ENCODE measurements at places on chromosomes 3 and 15.

DNA sequence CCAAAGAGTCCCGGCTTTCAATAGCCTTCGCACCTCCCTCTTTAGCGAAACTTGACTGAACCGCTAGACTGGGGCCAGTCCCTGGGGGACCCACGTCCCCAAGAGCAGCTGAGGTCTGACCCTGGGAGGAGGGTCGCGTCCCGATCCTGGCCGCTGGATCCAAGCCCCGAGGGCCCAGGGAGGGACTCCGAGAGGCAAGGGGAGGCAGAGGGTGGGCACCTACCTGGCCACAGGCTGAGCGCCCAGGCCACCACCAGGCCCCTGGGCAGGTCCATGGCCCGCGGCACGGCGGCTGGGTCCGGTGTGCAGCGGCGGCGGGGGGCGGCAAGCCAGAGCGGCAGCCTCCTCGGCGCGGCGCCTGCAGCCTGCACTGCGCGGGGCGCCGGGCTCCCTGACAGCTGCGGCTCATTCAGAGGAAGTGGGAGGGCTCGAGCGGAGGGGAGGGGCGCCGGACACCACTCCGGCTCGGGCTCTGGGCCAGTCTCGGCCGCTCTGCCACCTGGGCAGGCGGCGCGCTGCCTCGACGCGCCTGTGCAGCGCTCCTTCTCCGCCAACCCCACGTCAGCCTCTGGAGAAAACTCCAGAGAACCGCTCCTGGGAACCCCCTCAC is at the start of gene ITGA11:
Gene ITGA11 (minus strand): TSS at position 372 of the 610 bp plus-strand sequence. CDS start 97 bp downstream, at position 275.
- peak; percentile 79 for DNase-seq

- no peak for DNase-seq
These were observed 41.0 kb upstream of the CMSS1 start for GRCh38 chr3:99776516-99777209.

DNA sequence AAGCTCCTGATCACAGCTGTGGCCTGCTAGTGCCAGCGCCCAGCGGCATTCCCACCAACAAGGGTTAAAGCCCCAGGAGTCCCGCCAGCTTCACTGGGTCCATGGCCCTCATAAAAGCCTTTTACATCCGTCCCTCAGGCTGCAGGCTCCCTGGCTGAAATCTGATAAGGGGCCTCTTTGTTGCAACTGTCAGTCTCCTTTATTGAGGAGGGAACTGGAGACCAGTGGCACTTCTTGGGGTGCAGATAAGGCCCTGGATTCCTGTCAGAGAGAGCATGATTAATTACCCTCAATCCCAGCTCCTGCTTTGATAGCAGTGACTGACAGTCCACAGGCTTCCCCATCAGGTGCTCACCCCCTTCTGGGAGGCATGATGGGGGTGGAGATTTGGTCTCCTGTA is 30.9 kb upstream of the CLK3 start:
- no peak for DNase-seq

GRCh38 chr3:45123030-45123429 is 23.1 kb downstream of the CDCP1 start:
- no peak for DNase-seq

DNA sequence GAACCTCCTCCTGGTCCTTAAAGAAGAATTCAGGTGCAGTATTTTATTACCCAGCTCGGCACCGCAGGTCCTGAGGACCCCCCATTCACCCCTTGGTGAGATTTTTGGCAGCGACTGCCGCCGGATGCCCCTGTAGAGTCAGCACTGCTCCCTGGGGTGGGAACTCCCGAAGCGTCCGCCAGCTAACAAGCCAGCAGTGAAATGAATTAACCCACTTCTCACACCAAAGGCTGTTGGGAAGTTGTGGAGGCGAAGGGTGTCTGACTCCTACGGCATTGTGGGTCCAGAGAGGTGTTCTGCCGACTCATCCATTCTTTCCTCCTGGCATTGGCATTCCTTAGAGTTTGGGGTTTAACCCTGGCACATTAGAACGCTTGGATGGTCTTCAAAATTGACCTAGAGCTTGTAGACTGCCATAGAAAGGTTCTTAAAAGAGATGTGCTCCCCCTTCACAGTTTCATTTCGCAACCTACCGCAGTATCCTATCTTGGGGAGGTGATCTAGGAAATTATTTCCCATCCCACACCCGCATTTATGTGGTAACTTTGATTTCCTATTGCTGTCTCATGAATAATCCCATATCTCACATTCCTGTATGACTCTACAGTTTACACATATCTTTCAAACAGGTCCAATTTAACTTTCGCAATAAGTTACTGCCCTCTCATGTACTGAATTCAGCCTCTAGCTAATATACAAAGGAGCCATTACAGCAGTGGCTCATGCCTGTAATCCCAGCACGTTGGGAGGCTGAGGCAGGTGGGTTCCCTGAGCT is 879 bp upstream of the EIF5A2 start:
- DNase-seq: no peak

GRCh38 chr15:92822216-92823144 is 77.6 kb upstream of the CHD2 start:
- DNase-seq: no peak

GRCh38 chr3:119181765-119182164 is 8.4 kb downstream of the UPK1B start:
- DNase-seq: no peak

DNA sequence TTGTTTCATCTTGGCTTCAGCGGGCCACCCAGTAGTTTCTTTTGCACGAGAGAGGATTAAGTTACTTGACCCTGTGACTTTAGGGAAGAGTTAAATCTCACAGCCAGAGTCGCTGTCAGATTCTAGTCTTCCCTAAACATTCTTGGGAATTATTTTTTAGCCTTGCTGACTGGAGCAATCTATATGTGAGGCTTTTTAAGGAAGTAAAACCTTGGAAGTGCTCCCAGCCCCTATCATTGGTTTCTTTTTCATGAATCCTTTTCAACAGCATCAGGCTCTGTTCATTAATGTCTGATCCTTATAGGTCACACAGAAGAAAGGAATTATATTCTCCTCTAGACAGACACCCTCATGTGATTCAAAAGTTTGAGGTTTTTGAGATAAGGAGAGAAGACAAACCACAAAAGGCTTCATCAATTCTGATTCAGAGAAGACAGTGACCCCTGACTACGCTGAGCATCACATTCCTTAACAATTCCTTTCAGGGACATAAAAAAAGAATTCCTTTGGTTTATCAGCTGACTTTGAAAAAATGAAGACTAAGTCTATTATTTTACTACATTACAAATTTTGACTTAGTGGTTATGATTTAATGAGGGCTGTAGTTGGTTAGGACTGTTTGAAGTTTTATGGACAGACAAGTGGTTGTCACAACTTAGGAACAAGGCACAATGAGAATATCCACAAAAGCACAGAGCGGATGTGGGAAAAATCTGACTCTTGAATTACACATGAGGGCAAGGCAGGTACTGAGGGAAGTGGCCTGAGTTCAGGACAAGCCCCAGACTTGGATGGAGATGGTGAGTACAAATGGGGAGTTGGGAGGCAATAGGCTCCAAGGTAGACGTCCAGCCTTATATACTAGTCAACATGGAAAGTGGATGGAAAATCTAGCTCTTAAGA is 171.1 kb upstream of the STT3B start:
- DNase-seq: no peak

DNA sequence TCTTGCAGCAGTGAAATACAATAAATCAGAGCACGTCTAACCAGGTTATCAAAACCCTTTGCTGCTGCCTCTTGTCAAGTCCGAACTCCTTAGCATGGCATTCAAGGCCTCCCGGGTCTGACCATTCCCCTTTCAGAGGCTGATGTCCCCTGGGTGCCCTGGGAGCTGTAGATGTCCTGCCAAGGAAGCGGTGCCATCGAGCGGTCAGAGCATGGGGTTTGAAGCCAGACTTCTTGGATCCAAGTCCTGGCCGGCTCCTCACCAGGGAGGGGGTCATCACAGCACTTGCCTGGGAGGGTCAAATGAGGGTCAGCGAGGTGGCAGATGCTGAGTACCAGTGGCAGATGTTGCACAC is 496 bp downstream of the TF start:
- no peak for DNase-seq

- no peak for DNase-seq
These were observed 37.1 kb downstream of the RAB11A start for GRCh38 chr15:65906396-65906795.

- DNase-seq: peak; percentile 60
These were observed 12.2 kb downstream of the ALG1L2 start for GRCh38 chr3:130093741-130094391.

- no peak for DNase-seq
These were observed 539.5 kb downstream of the NAALADL2 start for GRCh38 chr3:175398676-175399075.

- no peak for DNase-seq
These were observed 253.6 kb upstream of the PEX5L start for GRCh38 chr3:180290300-180290699.

- DNase-seq: no peak
These were observed 2.3 kb upstream of the COL6A6 start for GRCh38 chr3:130514681-130515080.

DNA sequence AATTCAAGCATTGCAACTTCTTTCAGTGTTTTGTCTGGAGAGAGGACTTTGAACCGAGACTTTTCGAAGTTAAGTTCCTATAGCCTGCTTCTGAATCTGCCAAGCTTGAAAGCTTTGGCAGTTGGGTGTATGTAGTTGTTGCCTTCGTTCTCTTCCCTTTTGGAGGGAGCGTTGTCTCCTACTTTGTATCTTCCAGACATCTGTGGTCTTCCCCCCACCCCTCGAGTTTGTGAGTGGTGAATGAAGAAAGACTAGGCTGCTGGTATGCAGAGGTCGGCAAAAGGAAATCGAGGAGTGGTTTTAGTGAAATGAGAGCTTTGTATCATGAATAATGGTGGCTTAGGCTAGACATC is 1.3 kb downstream of the CTNNB1 start:
- no peak for DNase-seq

DNA sequence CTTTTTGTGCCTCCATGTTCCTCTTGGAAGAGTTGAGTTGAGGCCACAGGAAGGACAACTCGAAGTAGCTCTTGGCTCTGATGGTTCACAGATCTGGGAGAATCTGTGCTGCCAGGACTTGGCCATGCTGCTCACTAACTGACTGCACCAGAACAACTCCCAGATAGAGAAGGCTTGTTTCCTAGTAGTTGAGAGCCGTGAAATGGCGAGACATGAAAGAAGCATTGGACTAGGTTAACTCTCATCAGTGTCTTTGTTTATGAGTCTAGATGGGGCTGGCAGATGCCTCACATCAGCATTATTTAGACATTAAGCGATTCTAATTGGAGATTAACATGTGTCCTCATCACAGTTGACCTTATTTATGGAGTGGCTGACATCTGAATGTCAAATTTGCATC is 92.9 kb upstream of the AGBL1 start:
- DNase-seq: no peak

GRCh38 chr3:46080124-46080968 is 53.1 kb upstream of the XCR1 start:
- no peak for DNase-seq

DNA sequence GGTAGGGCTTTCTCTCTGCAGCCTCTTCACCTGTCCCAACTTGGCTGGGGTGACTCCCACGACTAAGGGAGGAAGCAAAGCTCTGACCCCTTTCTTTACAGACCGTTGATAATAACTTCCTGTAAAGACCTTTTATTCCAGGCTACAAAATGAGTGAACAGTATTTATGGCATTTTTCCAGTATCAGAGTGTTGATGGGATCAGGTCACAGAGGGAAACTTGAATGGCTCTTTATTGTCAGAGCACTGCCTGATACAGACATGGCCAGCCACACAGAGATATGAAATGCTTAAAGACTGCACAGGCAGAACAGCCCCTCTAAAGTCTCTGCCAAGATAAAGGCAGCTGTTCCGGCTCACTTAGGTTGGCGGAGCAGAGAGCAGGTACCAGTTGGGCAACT is 1033.9 kb upstream of the NR2F2 start:
- DNase-seq: no peak

- DNase-seq: no peak
These were observed 123.1 kb downstream of the APBA2 start for GRCh38 chr15:29008846-29009245.

DNA sequence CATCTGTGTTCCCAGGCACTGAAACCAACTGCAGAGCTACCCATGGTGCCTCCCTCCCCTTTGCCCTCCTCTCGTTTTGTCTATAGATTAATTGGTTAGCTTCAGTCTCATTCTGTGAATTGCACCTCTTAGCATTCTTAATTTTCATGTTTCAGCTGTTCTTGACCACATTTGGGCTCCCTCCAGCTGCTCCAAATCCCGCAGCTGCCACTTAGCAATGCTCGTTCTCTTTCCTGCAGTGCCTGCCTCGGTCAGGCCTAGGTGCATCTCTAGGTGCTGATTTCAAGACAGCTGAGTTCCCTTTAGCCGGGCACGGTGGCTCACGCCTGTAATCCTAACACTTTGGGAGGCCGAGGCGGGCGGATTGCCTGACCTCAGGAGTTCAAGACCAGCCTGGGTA is 47.0 kb upstream of the SMAD3 start:
- DNase-seq: no peak

DNA sequence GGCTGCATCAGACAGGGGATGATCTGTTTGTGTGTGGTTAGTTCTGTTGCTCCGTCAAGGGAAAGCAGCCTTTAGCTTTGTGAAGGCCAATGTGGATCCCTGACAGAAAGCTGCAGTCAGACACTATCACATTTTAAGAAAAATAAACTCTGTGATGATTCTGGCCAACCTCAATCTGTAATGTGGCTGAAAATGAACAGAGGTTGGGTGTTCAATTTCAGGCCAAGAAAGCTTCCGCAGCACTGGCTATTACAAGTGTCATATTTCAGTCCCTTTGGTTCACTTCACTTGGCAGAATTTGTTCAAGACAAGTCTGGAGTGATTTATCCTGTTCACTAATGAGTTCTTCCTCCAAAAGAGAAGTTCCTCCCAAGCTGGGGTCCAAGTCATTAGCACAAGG is 571.8 kb upstream of the IL12A start:
- no peak for DNase-seq

- no peak for DNase-seq
These were observed 31.6 kb downstream of the TMEM40 start for GRCh38 chr3:12727481-12727880.

- no peak for DNase-seq
These were observed 102.6 kb downstream of the EFL1 start for GRCh38 chr15:82159922-82160321.

DNA sequence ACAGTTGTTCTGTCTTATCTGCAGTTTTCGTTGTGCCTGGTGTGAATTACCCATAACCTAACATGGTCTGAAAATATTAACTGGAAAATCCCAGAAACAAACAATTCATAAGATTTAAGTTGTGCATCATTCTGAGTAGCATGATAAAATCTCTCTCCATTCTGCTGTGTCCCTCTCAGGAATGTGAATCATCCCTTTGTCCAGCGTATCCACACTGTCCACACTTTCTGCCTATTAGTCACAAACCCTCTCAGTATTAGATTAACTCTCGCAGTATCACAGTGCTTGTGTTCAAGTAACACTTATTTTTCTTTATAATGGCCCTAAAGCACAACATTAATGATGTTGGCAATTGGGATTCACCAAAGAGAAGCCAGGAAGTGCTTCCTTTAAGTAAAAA is 203.2 kb downstream of the CGGBP1 start:
- DNase-seq: no peak

GRCh38 chr15:92631721-92632120 is 23.9 kb downstream of the FAM174B start:
- no peak for DNase-seq
